ENCODE measurements at places on chromosomes 3 and 15.

GRCh38 chr3:194101592-194102432, 34.1 kb upstream of the HES1 start:
- no peak for DNase-seq

- DNase-seq: no peak
These were observed 88.1 kb upstream of the THRB start for GRCh38 chr3:24582431-24583403.

DNA sequence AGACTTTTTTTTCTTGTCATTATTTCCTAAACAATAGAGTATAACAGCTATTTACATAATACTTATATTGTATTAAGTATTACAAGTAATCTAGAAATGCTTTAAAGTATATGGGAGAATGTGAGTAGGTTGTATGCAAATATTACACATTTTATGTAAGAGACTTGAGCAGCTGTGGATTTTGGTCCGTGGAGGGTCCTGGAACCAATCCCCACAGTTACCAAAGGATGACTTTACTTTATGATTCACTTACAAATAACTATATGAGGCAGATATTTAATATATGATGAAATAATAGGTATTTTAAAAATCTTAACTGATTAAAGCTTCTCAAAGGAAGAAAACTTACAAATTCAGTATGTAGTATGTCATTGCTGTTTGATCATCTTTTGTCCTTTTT, 56.3 kb downstream of the PPP2R3A start:
- DNase-seq: no peak

- DNase-seq: no peak
These were observed 323.4 kb downstream of the PTPRG start for GRCh38 chr3:61884794-61885193.

DNA sequence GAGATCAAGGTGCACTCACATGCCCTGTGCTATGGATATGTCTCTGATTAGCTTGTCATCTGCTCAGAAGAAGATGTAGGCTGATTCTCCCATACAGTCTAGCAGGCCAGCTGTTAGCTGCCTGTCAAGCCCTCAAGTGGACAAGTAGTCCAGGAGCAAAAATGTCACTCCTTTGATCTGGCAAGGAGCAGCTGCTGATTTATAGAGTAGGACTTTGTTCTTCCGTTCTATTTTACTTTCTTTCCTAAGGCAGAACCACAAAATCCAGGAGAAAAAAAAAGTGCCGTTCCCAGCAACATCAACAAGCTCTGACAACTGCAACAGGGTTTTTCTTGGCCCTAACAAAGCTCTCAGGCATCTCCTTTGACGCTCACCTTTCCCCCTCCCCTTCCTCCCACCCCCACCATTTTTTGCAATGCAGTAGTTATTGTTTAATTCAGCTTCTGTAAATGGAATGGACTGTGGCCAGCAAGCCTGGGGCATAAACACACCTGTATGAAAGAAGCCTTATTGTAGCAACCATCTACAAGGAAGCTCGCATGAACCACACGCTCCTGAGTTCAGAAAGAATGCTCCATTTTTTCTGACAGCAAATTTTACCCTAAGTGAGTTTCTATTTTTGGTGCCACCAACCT, 196.3 kb downstream of the MEIS2 start:
- DNase-seq: no peak

- DNase-seq: peak; percentile 95
These were observed 51.7 kb downstream of the BOC start for GRCh38 chr3:113263020-113263419.

DNA sequence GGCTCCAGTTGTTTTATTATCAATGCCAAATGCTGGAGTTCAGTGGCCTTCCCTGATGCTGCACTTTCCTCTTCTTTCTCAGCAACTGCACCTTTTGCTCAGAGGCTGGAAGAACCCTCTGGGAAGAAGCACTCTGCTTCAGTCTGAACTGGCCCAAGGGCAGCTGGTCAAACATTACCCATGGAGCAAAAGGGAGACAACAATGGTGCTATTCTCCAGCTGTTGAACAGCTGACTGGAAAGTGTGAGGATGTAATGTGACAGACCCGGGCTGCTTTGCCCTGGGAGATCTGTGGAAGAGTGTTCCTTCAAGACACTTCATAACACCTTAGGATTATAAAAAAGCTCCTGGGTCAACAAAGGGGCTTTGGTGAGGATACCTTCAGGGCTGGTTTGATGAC, 84.9 kb downstream of the EPHB1 start:
- no peak for DNase-seq

GRCh38 chr15:66798426-66799061, 96.5 kb downstream of the SMAD6 start:
- DNase-seq: no peak

GRCh38 chr3:43461345-43461744, 160.5 kb downstream of the ANO10 start:
- no peak for DNase-seq

DNA sequence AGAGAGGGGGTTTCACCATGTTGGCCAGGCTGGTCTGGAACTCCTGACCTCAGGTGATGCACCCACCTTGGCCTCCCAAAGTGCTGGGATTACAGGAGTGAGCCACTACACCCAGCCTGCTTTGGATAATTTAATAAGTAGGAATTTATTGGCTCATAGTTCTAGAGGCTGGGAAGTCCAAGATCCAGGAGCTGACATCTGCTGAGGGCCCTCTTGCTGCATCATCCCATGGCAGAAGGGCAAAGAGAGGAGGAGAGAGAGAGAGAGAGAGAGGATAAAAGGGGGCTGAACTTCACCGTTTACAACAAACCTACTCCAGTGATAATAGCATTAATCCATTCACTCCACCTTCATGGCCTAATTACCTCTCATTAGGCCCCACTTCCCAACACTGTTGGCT, 62.0 kb upstream of the HES1 start:
- no peak for DNase-seq

- no peak for DNase-seq
These were observed 31.0 kb downstream of the SRGAP3 start for GRCh38 chr3:9218514-9218846.

DNA sequence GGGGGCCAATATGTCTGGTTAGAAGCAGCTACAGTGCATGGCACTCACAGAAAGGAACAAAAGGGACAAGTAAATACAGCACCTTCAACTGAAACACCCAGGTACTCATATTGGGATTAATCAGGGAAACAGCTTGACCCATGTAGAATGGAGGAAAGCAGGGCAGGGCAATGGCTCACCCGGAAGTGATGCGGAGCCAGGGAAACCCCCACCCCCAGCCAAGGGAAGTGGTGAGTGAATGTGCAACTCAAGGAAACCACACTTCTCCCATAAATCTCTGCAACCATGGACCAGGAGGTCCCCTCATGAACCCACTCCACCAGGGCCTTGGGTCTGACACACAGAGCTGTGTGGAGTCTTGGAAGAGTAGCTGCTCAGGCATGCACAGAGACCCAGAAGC, 117.1 kb downstream of the MTHFS start:
- no peak for DNase-seq

DNA sequence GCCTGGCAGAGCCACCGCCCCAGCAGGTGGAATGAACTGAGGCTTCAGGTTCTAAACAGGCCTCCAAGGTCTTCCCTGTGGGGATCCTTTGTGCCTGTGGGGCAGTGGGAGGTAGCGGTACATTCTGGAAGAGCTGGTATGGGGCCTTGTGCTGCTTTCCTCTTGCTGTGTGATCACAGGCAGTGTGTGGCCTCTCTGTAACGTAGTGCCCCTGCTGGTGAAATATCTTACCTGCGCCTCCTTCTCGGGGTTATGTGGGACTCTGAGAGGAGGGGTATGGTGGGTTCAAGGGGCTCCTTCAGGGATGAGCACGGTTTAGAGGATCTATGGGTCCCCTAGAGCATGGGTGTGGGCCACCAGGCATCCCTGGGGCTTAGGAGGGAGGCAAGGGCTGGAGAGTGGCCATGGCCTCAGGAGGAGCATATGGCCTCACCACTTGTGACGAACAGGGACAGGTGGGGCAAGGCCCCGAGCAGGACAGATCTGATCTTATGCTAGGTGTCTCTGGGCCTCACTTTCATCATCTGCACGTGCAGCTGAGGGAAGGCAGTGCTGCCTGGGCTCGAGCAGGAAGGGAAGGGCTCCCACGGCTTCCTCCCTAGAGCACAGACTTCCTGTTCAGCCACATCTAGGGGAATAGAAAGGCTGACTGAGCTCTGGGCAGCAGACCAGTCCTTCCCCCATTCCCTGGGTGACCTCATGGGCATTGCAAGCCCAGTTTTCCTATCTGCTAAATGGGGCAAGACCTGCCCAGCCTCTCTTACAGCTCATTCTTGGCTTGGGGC, 1.9 kb upstream of the ALS2CL start:
- no peak for DNase-seq

GRCh38 chr15:94416820-94417219, 185.5 kb downstream of the MCTP2 start:
- DNase-seq: no peak

GRCh38 chr3:172176061-172176770, 136.8 kb downstream of the FNDC3B start:
- DNase-seq: no peak

DNA sequence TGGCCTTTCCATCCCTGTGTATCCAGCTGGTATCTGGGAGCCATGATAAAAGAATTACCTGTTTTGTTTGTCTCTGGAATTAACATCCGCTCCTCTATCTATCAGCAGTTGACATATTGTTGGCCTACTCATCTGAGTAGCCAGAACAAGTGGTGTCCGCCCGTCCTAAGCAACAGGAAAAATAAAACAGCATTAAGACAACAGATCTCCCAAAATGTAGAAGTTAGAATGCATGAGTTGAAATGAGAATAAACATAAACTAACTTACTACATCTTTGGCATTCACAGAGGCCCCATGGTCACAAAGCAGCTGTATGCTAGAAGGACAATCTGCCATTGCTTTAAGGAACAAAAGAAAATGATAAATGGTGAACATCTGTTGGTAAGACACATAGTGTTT, 75.9 kb downstream of the UACA start:
- no peak for DNase-seq

DNA sequence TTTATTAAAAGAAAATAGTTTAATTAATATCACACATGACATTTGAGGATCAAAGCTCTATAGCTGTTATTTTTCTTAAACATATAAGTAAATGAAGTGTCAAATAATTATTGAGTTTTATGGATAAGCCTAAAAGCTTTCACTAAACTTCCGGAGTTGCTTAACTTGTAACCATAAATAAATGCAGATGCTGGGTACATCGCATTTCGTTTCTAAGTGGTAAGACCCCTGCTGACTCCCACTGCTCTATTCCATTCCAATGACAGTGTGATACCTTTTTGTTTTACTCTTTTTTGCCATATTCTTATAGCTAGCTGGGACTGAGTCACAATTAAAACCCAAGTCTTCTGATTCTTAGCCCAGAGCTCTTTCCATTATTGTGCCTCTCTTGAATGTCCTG, 411.1 kb downstream of the SOX2 start:
- DNase-seq: no peak

DNA sequence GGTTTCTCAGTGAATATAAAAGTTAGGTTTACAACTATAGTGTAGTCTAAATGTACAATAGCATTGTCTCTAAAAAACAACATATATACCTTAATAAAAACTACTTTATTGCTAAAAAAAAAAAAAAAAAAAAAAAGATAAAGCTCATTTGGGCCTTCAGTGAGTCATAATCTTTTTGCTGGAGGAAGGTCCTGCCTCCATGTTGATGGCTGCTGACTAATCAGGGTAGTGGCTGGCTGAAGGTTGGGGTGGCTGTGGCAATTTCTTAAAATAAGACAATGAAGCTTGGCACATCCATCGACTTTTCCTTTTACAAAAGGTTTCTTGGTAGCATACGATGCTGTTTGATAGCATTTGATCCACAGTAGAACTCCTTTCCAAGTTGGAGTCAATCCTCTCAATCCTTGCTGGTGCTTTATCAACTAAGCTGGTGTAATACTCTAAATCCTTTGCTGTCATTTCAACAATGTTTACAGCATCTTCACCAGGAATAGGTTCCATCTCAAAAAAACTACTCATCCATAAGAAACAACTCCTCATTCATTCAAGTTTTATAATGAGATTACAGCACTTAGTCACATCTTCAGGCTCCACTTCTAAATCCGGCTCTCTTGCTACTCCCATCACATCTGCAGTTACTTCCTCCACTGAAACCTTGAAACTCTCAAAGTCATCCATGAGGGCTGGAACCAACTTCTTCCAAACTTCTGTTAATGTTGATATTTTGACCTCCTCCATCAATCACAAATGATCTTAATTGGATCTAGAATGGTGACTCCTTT, 13.3 kb downstream of the ZNF280D start:
- no peak for DNase-seq

DNA sequence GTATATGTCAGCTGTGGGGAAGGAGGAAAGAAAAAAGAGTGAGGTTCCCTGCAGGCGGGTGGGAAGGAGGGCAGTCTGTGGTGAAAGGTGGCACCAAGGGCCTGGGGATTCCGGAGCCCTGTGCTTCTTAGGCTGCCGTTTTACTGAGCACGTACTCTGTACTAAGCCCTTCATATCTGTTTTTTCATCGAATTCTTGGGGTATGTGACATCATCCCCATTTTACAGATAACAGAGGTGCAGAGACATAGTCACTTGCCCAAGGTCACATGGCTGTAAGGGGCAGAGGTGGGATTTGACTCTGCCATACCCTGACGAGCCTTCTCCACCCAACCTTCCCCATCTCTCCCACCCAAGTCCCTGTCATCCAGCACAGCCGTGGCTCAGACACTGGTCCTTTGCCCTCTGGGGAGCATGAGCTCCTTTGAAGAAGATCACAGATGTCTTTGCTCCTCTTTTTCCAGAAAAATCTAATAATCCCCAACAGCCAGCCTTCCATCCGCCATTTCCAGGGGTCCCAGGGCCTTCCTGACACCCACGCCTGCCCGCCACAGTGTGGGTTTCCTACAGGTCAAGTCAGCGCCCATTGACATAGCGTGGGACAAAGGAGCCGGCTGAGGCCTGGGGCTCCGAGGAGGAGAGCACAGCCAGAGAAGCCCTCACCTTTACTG, 24.2 kb downstream of the CYP11A1 start:
- no peak for DNase-seq

DNA sequence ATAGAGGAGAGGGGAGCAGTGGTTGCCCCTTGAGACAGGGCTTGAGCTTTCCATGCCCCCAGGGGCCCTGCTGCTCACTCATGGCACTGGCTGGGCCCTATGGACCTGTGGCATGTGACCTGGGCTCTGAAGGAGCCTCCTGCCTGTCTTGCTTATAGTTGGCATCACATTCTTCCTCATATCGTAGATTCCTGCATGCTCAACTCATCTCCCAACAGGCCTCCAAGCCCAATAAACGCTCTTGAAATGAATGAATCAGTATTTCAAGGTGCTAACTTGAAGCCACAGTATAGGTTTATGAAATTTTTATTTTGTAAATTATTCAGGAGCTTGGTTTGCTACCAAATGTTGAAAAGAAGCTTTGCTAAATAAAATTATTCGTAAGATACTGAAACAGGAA, 93.3 kb upstream of the SLC7A14 start:
- no peak for DNase-seq

DNA sequence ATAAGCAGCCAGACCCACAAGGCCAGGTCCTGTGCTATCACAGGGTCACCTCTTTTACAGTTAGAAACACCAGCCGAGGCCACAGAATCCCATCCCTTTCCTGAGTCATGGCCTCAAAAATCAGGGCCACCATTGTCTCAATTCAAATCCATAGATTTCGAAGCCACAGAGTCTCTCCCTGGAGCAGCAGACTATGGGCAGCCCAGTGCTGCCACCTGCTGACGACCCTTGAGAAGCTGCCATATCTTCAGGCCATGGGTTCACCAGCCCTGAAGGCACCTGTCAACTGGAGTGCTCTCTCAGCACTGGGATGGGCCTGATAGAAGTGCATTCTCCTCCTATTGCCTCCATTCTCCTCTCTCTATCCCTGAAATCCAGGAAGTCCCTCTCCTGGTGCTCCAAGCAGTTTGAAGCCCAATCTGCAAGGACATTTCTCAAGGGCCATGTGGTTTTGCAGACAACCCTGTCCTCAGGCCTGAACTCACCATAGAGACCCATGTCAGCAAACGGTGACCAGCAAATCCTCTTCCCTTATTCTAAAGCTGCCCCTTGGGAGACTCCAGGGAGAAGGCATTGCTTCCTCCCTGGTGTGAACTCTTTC, 39.6 kb downstream of the TGM4 start:
- DNase-seq: peak; percentile 0
